ENCODE measurements at places on chromosomes 16 and 17. TPM values are rescaled to one million over a fixed set of nuclear protein-coding genes. Genes with fewer than 3 reads are reported as not detected.
A peak's percentile ranks its signal among the peaks of the same experiment; 100 is the strongest.

Gene GALR2
- total RNA-seq: not detected

DNA sequence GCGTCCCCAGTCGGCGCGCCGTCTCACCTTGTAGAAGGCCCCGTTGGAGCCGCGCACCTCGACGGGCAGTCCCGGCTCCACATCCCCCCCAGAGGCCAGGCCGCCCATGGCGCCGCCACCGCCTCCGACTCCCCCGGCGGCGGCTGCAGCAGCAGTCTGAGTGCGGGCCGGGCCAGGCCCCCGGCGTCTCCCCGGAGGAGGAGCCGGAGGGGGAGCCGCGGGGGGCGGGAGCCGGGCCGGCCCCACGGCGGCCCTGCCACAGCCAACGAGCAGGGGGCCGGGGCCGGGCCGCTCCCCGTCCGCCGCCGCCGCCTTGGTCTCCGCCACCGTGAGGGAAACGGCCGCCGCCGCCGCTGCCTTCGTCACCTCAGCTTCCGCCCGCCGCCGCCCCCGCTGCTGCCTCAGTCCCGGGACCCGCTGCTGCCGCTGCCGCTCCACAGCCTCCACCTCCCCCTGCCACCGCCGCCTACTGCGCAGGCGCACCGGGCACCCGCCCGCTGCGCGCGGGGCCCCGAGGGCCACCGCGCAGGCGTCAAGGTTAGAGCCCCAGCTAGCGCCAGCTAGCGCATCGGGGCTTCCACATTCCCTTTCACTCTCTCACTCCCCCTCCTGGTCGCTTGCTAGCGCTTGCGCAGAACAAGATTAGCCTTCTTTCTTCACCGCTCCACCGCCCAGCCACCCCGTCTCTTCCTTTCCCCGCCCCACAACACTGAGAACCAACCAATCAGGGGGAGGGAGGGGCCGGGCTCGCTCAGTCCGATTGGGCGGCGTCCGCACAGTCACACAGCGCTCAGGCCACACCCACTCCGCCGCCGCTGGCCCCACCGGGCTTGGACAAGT, at the start of gene FXR2:
Gene FXR2 (minus strand): TSS at position 473 of the 840 bp plus-strand sequence. CDS start 365 bp downstream, at position 108.
- DNase-seq: peak; percentile 100
- H3K4me3 ChIP-seq: peak within 1 kb of the TSS; percentile 95
- H3K27me3 ChIP-seq: no peaks in the 10 kb centered on the region
- H3K4me1 ChIP-seq: peaks cover 37% of the 10 kb centered on the region

Gene CCL17
- not detected for total RNA-seq

GRCh38 chr17:73986641-73987177, 216.8 kb upstream of the RPL38 start:
- H3K4me3 ChIP-seq: no peak overlapping the region
- H3K27ac ChIP-seq: no peak overlapping the region
- no peaks in the 10 kb centered on the region for H3K36me3 ChIP-seq
- no peak for DNase-seq
- H3K4me1 ChIP-seq: no peaks in the 10 kb centered on the region

Gene SLC52A1
- not detected for total RNA-seq

Gene CD300A
- total RNA-seq: 1.4 TPM

GRCh38 chr17:62662855-62663254, 35.4 kb downstream of the MRC2 start:
- H3K36me3 ChIP-seq: no peaks in the 10 kb centered on the region
- no peak for DNase-seq
- no peaks in the 10 kb centered on the region for H3K27me3 ChIP-seq

GRCh38 chr17:1711804-1712203, 1.6 kb upstream of the TLCD2 start:
- H3K4me1 ChIP-seq: peaks cover 47% of the 10 kb centered on the region
- H3K36me3 ChIP-seq: no peaks in the 10 kb centered on the region
- H3K27ac ChIP-seq: peak overlapping the region; percentile 99
- H3K4me3 ChIP-seq: peak overlapping the region; percentile 2

DNA sequence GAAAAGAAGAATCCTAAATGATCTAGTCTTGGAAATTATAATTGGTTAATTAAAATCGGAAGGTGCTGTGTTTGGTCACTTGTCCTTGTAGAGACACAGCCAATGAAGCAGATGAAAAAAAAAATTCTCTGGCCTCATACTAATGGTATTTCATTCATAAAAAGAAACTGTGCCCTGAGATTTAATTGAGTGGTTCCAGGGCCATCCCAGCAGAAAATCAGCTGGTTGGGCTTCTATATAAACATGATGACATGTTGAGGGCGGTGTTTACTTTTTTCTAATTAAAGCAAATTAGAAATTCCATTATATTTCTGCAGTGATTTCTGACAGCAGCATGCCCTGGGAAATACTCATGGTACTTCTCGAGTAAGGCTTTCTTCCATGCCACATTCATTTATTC, 191.9 kb upstream of the KCNJ16 start:
- DNase-seq: no peak
- no peak overlapping the region for H3K4me3 ChIP-seq
- H3K27ac ChIP-seq: no peak overlapping the region
- H3K36me3 ChIP-seq: no peaks in the 10 kb centered on the region
- H3K4me1 ChIP-seq: no peaks in the 10 kb centered on the region

DNA sequence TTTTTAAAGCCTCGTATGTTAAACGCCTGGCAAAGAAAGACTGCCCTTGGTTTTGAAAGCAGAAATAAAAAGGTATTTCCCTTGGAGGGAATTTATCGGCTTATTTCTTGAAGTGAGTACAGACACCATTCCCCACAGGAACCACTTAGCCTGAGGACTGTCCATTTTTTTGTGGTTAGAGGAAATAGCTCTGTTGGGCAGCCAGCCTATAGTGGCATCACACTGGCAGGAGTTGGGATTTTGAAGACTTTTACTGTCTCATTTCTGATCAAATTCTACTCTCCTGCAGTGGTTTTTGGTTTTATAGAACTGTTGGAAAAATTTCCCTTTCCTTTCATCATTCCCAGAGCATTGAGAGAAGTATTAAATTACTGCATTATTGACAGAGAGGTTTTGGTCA, 34.1 kb upstream of the CDC6 start:
- H3K4me3 ChIP-seq: no peak overlapping the region
- H3K27ac ChIP-seq: no peak overlapping the region
- no peaks in the 10 kb centered on the region for H3K36me3 ChIP-seq
- H3K27me3 ChIP-seq: no peaks in the 10 kb centered on the region
- H3K4me1 ChIP-seq: peaks cover 12% of the 10 kb centered on the region

- no peak overlapping the region for H3K27ac ChIP-seq
- H3K4me3 ChIP-seq: no peak overlapping the region
- no peaks in the 10 kb centered on the region for H3K27me3 ChIP-seq
- no peaks in the 10 kb centered on the region for H3K36me3 ChIP-seq
- no peaks in the 10 kb centered on the region for H3K4me1 ChIP-seq
Measured at GRCh38 chr17:66227212-66228045, 1.8 kb downstream of the APOH start.

GRCh38 chr17:31390426-31390747, 1.1 kb upstream of the RAB11FIP4 start:
- H3K4me1 ChIP-seq: peaks cover 5% of the 10 kb centered on the region
- H3K4me3 ChIP-seq: no peak overlapping the region
- no peak overlapping the region for H3K27ac ChIP-seq
- H3K27me3 ChIP-seq: peaks cover 49% of the 10 kb centered on the region
- H3K36me3 ChIP-seq: no peaks in the 10 kb centered on the region

DNA sequence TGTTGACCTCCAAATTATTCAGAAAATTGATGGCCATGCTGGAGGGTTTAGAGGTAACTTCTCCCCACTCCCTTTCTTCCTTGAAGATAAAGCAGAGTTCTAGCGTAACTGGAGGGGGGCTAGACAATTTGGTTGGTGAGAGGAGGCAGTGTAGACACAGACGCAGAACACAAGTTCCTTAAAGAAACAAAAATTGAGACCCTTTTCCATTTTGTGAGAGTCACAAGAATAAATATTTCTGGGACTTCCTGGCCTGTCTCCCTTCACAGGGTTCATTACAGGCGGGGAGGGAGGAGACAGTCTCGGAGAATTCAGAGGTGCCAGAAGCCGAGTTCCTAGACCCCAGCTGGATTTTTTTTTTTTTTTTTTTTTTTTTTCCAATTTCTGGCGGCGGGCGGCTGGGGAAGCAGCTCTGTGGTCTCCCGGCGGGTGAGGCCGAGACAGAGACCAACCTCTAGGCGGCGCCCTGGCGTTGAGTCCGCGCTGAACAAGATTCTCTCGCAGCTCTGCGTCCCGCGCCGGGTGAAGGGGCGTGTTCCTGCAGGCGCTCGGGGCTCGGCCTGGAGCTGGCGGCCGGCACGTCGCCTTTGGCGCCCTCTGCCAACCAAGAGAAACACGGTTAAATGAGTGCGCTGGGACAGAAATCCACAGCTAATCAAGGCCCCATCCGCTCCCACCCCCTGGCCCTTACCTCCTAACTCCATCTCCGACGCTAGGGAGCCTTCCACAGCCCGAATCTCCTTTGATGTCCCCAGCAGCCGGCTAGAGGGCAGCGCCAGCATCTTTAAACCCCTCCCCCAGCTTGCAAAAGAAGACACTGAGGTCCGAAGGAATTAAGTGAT, 10.2 kb upstream of the HOXB9 start:
- H3K4me1 ChIP-seq: no peaks in the 10 kb centered on the region
- H3K27ac ChIP-seq: no peak overlapping the region
- no peaks in the 10 kb centered on the region for H3K36me3 ChIP-seq
- H3K27me3 ChIP-seq: peaks cover 100% of the 10 kb centered on the region
- DNase-seq: no peak

Gene MPP2
- 2.0 TPM for total RNA-seq

DNA sequence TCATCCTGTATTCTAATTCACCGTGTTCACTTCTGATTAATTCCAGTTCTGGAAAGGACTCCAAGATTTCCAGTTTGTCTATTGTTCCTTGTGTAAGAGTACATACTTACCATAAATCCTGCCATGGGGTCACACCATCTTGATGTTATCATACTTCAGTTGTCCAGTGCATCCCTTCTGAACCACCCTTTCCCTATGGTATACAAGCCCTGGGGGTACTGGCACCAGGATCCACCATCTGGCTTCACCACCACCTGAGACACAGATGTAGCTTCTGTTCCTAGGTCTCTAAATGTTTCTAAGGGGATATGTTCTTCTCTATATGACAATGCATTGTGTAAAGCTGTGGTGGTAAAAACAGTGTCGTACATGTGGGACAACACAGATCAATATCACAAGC, 21.2 kb downstream of the SGF29 start:
- no peak overlapping the region for H3K27ac ChIP-seq
- H3K27me3 ChIP-seq: no peaks in the 10 kb centered on the region
- H3K4me1 ChIP-seq: peaks cover 7% of the 10 kb centered on the region
- H3K4me3 ChIP-seq: no peak overlapping the region
